ENCODE measurements at places on chromosomes 1 and 21.

- DNase-seq, result no peak
Observed at GRCh38 chr1:9371391-9371935, 78.8 kb downstream of the SPSB1 start.

DNA sequence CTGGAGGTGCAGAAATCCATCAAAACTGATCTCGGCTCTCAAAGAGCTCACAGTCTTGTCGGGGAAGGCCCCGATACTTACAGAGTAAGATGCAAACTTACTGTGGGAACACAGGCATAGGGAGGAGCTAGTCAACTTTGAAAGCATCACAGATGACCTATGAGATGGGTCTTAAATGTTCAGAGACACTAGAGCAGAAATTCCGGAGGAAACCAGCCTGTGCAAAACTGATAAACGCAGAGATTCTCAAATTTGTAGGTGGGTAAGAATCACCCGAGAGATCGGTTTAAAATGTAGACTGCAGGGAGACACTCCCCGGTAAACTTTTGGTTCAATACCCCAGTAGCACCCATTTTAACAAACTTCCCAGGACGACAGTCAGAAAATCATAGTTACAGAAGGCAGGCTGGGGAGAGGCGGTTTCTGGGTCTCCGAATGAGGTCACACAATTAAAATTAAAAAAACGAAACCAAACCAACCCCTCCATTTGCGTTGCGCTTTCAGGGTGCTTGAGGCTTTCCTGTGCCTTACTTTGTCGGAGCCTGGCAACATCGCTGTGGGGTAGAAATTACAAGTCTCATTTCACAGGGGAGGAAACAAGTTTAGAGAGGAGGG lies 755 bp upstream of the THRAP3 start:
- no peak for DNase-seq

- no peak for DNase-seq
Observed at GRCh38 chr1:6580119-6580592, 362 bp downstream of the ZBTB48 start.

DNA sequence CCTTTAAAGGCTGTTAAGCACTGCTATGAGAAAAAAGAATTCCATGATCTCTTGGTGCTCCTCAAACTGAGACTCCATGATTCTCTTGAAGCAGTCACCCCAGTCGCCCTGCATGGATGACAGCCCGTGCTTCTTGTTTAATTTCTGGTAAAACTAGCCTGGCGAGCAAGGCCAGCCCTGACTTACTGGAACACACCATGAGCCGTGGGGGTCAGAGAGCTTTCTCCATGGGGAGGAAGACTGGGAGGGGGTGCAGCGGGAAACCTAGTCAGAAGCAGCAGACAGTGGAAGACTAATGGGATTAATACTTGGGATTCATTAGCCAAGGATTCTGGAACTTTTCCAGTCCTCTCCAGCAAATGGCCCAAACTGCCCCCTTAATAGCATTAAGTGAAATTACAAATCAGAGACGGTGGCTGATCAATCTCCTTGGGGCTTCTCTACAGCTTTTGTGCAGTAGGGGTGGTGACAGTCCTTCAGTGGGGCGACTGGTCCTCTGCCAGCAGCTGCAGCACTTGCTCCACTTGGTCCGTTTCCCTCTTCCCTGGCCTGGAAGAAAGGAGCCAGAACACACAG lies 57.2 kb upstream of the LRRN2 start:
- no peak for DNase-seq

DNA sequence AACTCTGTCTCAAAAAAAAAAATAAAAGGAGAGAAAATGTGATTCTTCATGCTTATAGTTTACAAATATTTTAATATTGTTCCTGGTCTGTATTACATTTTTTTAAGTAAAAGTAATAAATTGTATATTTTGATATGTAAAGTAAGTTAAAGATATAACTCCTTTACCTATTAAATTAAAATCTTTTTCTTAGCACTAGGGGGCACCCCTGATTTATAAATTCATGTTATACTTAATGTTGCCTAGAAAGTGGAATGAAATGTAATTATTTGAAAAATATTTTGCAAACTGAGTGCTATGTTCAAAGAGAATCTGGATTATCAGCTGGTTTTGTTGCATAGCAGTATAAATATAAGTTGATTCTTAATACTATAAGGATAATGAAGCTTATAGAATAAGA lies 49.2 kb downstream of the RALGPS2 start:
- DNase-seq, result no peak

GRCh38 chr1:175081983-175082382 lies 14.3 kb downstream of the TNN start:
- no peak for DNase-seq

DNA sequence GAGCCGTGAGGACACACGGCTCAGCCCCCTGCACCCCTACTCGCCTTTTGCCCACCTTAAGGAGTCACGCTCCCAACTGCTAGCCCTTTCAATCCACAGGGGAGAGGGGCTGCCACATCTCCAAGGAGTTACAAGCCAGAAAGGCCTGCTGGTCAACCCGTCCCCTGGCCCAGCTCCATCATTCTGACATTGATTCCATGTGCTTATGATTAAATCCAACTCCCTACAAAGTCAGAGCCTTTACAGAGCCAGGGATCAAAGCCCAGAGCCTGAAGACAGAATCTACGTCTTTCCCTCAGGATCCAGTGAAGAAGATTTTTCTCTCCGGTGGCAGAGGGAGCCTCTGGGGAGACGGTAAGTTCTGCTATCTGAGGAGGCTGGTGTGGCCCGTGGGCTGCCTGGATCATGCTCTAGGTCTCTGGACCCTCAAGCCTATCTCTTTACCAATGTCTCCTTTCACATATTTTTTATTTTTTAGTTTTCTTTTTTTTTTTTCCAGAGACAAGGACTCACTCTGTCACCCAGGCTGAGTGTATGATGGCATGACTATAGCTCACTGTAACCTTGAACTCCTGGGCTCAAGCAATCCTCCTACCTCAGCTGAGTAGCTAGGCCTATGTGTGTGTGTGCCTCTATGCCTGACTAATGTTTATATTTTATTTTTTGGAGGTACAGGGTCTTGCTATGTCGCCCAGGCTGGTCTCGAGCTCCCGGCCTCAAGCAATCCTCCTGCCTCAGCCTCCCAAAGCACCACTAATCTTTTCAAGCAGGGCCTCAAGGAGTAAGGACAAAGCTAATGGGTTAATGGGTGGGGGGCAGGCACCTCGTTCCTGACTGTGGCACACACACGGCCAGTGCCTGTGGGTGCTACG lies 61.3 kb downstream of the SLC66A1 start:
- DNase-seq, result no peak

GRCh38 chr1:174114788-174115448 lies 44.4 kb upstream of the RABGAP1L start:
- no peak for DNase-seq

GRCh38 chr1:229278120-229278741 lies 7.3 kb downstream of the RAB4A start:
- no peak for DNase-seq

DNA sequence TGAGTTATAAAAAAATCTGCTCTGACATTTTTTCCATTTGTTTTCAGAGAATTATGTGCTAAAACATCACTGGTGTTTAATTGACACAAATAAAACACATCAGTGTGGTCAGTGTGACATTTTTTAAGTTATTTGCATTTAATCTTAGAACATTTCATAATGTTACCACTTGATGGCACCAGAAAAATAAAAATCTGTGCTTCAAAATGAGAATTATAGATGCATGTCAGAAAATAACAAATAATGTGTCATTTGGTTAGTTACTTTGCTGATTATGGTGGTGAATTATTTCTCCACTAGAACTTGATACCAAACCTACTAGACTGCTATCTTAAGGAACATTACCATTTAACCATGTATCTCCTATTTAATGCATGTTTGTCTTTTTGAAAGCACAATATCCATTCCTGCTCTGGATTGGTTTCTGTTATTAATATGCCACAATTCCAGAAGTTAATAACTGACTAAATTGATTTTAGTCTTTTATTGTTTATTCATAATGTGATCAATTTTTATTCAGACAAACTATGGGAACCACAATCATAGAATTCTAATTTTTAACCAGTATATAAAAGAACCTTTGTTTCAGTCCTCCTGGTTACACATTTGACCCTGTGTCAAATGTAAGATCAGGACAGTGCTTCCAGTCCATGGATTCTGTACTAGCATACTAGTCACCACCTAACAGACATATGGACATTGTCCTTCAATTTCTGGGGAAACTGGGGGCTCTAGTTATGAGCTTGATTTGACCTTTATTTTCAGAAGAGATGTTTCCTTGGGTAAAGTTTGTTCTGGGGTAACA lies 81.0 kb downstream of the RPS6KC1 start:
- no peak for DNase-seq

- DNase-seq, result no peak
Observed at GRCh38 chr1:53384796-53385195, 56.9 kb upstream of the LRP8 start.

GRCh38 chr21:42236014-42236413 lies 17.1 kb downstream of the ABCG1 start:
- no peak for DNase-seq

- DNase-seq, result no peak
Observed at GRCh38 chr1:248611883-248612414, 14.4 kb upstream of the OR2T10 start.

DNA sequence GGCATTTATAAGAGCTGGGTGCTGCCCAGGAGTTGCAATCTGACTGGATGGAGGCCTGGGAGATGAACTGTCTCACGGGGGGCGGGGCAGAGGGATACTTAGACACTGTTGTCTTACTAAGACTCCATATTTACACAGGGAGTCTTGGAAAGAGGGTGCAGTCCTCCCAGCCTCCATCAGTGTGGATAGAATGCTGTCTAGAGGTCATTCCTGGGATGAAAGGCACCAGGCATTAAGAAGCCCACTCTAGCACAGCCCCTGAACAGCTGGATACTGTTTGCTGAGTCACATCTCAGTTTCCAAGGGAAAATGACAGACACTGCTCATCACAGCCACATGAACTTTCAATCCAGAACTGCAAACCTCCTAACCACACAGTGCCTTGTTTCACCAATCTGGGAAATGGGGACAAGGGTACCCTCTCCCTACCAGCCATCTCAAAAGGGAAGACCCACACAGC lies 43.3 kb downstream of the SSBP3 start:
- no peak for DNase-seq

DNA sequence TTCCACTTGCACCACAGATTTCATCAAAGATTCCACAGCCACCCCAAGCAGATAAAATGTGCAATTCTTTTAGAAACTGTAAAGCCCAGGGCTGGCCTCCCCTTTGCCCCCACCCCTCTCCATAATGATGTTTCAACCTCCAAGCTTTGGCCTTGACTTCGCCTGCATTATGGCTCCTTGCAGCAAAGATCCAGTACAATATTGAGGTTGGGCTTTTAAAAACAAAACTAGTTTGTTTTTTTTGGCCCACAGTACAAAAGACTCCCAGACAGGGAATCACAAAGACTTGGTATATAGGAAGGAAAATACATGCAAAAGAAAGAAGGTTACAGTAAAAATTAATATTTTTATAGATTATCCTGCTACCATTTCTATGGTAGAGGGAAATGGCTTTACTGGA lies 356.5 kb upstream of the PTBP2 start:
- no peak for DNase-seq

GRCh38 chr21:38341546-38342012 lies 84.8 kb downstream of the KCNJ15 start:
- DNase-seq, result no peak

GRCh38 chr1:25027822-25028586 lies 97.9 kb upstream of the RUNX3 start:
- no peak for DNase-seq

DNA sequence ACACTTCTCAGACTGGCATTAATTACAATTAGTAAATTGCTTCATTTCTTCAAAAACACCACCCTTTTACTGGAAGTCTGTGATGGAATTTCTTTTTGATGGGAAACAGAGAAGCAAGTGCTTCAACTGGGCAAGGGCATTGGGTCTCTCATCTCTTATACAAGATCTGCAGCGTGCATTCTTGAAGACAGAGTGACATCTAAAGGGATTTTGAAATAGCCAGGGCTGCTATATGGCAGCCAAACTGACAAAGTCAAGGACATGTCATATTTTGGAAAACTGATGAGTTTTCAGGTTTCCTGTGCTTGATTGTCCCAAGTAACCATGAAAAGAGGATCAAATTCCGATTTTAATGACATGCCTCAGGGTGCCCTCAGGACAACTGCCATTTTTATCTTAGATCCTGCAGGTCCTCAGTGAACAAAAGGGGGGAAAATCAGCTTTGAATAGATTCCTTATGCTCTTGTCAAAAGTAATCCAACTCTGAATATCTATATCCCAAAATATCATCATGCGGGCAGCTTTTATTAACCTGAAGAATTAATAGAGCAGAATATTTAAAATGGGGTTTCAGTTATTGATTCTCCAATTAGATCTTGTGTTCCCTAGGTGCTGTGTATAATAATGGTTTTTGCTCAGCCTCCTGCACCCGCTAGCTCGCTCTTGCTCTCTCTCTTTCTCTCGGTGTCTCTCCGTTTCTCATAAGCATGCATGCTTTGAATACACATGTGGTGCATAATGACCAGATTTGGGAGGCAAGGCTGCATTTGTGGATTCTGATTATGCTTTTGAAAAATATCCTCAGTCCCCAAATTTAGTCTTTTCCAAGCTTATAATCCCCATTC lies 221.8 kb downstream of the TTLL7 start:
- DNase-seq, result no peak

GRCh38 chr1:207965392-207966387 lies 54.8 kb upstream of the CD34 start:
- no peak for DNase-seq

DNA sequence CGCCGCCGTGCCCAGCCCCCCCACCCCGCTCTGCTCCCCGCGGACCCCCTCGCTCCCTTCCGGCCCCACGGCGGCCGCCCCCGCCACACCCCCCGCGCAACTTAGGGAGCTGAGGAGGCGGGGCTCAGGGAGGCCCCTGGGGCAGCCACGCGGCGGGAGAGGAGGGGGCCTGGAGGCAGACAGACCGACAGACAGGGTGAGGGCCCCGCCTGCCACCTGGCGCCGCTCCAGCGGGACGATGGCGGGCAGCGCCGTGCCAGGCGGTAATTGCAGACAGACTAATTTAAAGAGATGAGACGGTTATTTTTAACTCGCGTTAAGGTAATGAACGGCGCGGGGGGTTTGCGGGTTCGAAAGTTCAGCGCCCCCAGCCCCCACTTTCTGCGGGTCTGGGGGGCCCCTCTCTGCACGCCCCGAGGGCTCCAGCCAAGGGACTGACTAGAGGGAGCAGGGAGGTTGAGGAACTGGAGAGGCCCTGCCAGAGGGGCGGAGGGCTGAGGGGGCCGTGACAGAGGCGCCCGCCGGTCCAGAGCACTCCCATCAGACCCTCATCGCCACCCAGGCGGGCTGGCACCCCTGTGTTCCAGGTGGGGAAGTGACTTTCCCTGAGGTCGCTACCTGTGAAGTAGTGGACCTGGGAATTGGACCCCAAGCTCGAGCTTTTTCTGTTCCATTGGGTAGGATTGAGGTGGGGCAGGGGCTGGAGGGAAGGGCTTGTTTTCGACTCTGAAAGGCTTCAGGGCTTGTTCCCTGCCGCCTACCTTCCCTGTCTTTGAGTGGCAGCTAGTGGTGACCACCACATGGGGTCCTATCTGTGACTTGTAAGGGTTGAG lies 5.4 kb downstream of the FOXO6 start:
- no peak for DNase-seq
